Fibroblast of pulmonary artery (primary cell): ENCODE measurements at places on chromosomes 16 and 17.

DNA sequence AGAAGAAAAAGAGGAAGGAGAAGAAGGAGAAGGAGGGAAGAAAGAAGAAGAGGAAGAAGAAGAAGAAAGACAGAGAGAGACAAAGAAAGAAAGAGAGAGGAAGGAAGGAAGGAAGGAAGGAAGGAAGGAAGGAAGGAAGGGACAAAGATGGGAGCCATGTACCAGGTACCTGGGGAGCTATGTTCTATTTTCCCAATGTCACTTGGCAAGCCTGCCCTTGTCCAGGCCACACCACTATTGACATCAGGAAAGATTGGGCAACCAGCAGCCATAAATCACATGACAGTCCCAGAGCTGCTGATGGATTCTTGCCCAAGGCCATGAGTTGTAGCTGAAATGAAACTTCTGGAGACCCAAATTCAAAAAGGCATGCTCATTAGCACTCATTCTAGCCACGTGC lies 2.7 kb upstream of the CES1 start:
- peak; percentile 3 for DNase-seq

DNA sequence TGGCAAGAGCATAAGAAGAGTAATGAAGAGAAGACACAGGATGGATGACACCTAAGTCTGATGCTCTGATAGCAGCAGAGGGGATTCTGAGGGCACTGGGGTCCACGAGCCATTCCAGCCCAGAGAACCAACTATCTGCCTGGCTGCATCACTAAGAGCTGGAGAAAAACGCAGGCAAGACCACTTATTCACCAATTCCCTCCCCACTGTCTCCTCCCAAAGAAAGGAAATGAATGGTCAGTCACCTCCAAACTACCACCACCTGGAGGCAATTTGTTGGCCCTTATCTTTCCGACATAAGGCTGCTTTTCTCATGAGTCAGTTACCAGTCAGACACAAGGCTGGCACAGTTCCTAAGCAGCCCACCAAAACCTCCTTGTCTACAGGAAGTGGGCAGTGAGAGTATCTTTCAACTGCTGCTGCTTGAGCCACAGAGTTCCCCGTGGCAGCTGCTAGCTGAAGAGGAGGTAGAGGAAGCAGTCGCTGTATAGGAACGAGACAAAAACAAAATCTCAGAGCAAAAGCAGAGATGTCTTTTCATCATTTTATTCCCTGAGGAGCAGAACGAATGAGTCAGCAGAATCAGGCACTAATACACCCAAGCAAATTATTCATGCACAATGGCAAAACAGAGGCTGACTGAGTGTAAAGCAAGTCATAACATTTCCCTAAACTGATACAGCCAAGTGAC lies 111.1 kb downstream of the SMG6 start:
- DNase-seq = peak; percentile 95

DNA sequence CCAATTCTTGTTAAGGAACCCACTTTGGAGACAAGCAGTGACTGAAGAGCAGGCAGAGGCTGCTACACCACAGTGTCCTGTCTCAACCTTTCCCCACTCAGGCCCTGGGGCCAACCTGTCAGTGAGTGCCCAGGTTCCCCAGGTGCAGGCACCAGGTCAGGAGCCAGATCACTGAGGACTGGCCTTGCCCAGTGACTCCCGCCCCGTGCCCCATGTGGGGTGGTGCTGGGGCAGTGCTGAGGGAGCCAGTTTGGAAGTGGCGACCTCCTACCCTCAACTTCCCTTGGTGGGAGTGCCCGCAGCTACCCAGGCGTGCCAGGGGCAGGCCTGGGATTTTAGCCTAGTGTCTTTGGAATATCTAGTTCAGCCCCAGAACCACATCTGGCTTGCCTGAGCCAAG lies 29.3 kb downstream of the SREBF1 start:
- no peak for DNase-seq

GRCh38 chr16:927931-928330 lies 42.9 kb downstream of the LMF1 start:
- DNase-seq = no peak

DNA sequence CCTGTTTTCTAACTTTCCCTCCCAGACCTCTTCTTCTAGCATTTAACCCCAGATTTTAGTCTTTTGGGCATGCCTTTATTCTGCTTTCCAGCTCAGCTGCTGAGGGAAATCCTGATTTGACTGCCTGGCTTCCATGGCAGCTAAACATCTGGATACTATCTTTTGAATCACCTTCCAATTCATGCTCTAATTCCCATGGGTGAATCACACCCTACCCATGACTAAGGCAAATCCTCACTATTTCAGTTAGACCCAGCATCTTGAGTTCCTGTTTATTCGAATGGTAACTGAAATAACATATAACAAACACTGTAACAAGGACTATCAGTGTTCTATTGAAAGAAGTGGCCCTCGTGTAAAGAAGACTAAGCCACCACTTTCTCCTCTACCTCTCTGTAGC lies 29.8 kb downstream of the CA10 start:
- no peak for DNase-seq

DNA sequence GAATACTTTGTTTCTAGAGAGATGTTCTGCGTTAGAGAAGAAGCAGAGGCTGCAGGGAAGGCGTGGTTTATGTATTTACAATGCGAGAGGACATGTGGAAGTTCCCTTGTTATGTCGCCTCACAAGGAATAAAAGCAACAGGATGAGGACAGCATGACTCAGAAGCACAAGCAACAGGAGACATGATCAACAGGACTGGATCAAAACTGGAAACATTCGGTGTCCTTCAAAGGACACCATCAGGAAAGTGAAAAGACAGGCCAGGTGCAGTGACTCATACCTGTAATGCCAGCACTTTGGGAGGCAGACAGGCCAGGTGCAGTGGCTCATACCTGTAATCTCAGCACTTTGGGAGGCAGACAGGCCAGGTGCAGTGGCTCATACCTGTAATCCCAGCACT lies 52.6 kb downstream of the CCDC57 start:
- DNase-seq = peak; percentile 12

DNA sequence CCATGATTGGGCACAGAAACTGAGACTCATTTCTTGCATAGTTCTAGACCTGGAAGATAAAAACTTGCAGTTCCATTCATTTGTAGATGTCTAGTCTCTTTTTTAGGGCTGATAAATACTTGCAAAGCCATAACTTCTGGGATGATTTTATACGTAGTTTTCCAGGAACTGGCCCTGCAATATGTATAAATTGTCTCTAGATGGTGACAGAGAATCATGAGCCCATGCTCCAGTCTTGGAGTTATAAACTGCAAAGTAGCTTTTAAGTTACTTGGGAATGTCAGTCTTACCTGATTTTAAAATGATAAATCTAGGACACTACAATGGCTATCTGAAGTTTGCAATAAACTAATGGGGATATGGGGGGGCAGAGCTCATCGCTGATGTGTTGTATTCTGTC lies 3.0 kb upstream of the ADAMTS18 start:
- peak; percentile 33 for DNase-seq

GRCh38 chr17:43428524-43428923 lies 29.7 kb downstream of the ARL4D start:
- DNase-seq = no peak
